ENCODE measurements at places on chromosomes 7 and 10.

DNA sequence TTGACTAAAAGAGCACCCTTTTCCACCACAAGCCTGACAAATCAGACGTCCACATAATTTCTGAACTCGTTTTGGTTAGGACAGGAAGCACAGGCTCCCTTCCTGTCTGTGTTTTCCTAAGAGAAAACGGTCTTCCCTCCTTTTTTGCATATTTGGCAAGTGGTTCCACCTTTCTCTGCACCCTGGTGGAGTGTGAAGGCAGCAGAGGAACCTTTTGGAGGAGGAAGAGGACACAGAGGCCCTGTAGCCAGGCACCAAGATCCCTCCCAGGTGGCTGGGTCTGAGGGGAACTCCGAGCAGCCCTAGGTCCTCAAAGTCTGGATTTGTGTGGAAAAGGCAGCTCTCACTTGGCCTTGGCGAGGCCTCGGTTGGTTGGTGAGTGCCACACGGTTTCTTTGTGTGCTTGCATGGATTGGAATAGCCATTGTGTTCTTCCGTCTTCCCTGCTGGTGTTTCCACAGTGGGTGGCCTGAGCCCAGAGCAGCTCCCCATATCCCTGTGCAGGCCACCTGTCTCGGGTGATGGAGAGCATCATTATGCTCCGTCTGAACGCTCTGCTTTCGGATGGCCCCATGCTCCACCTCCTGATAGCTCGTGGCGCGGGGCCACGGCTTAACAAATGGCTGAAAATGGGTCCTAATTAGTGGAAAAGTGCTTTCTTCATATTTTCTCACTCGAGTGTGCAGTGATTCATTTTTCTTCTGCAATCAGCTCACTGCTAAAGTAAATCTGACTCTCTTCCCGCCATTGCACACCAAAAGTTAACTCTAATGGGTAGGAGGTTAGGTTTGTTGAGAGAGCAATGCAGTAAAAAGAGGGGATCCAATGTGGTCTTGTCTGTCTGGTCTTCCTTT lies 4.2 kb downstream of the IKZF1 start:
- no peak for DNase-seq

DNA sequence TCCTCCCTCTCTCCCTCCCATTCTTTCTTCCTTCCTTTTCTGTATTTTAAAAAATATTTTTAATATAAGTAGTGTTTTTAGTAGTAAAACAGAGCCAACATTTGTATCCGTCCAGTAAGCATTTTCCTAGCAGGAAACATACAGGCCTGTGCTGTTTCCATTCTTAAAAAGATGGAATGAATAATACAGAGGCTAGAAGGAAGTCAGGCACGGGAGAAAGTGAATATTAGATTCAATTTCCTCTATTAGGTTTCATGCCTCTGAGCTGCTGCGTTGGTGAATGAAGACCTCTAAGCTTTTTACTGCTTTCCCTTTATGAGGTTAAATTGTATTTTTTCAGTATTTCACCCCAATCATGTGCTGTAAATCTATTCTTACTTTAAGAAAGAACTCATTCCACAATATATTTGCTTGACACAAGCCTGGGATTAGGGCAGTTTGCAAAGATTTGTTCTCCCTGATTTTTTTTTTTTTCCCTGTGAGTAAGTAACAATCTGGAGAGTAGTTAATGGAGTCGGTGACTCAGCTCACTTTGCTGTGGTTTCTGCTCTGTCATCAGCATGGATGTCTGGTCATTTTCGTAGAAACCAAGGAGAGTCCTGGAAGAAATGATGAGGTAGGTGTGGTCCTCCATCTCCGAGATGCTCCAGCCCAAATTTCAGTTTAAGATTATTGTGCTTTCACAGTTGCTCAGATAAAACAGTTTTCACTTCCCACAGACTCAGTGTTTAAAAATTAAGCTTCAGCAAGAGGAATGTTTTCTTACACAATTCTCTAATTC lies 76.1 kb upstream of the PITRM1 start:
- peak; percentile 78 for DNase-seq

DNA sequence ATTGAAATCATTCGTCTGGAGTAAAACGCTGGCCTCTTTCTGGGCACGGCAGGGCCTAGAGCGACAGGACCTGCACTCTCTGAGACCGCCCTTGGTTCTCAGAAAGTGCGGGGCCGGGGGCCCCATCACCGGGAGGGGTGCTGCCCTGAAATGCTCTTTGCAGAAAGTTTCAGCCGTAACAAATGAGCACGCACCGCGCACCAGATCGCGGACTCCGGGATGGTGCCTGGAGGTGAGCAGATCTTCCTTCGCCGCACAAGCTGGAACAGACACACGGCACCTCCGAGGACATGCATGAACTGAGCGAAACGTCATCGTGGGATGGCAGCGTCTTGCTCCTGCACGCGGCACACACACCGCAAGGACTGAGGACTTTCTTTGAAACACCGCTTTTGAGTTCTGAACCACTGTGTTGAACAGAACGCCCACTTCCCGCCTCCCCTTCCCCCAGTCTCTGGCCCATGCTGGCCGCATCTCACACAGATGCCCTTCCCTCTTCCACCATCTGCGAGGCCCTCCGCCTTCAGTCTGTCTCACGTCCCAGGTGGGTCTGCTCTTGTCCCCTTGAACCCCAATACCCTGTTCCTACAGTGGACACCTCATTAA lies 538.7 kb upstream of the MGMT start:
- no peak for DNase-seq

DNA sequence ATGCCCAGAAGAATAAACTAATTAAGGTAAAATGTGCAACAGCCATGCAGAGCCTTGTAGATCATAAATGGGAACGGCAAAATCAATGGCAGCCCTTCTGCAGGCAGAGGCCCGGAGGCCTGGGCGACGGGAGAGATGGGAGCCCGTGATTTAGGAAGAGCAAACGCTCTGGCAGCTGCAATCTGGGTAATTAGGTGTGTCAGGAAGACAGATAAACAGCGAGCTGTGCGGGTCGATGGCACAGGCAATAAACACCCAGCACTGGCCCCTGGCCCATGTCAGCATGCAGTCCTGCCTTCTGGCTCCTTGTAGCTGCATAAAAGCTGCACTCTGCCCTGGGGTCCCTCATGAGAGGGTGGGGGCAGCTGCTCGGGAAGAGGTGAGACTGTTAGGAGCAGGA lies 78.0 kb downstream of the GOLGA7B start:
- no peak for DNase-seq

GRCh38 chr7:127838816-127839415 lies 186.9 kb downstream of the SND1 start:
- no peak for DNase-seq

DNA sequence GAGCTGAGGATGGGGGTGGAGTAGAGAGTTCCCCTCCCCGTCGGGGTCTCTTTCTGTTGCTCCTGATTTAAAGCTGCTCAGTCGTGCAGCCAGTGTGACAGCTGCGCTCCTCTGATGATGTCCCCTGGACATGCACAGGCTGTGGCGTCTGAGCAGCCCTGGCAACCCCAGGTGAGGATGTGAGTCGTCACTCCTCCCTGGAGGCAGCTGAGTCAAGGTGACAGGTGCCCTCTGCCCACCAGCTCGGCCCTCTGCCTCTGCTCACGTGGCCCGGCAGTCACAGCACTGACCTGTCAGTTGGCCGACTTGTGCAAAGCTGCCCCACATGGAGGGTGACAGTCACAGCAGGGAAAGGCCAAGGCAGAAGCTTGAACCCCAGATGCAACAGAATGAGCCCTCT lies 33.9 kb downstream of the ANXA8 start:
- DNase-seq, result no peak

GRCh38 chr7:116501425-116502167 lies 2.1 kb downstream of the CAV2 start:
- DNase-seq, result no peak

DNA sequence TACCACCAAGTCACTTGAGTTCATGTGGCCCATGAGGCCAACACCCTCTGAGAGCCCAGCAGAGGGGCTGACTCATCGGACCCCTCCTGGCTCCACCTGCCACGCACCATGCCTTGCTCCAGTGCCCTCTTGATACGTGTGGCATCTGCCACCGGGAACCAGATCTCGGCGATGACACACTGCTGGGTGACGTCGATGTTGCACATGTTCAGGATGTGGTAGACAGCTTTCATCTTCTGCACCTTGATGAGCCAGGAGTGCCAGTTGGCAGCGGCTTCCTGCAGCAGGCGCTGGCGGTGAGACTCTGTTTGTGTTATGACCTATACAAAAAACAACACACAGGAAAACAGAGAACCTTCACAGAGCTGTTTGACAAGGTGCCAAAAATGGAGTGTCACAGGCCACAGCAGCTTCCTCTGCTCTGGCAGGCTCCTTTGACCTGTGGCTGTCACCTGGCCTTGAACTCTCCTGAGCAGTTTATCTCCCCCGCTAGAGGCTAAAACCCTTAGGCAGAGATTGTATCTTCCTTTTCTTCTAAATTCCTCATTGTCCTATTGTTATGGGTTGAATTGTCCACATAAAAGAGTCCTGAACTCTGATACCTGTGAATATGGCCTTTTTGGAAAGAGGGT lies 45.2 kb upstream of the TMEM213 start:
- DNase-seq, result no peak

GRCh38 chr7:148286150-148286549 lies 304.4 kb upstream of the C7orf33 start:
- no peak for DNase-seq

GRCh38 chr10:23051855-23052331 lies 43.5 kb upstream of the MSRB2 start:
- DNase-seq, result no peak

- DNase-seq, result no peak
These were observed 285.0 kb downstream of the CALN1 start for GRCh38 chr7:72127136-72127535.

- peak; percentile 70 for DNase-seq
These were observed 60.4 kb downstream of the INPP5F start for GRCh38 chr10:119786117-119786769.

DNA sequence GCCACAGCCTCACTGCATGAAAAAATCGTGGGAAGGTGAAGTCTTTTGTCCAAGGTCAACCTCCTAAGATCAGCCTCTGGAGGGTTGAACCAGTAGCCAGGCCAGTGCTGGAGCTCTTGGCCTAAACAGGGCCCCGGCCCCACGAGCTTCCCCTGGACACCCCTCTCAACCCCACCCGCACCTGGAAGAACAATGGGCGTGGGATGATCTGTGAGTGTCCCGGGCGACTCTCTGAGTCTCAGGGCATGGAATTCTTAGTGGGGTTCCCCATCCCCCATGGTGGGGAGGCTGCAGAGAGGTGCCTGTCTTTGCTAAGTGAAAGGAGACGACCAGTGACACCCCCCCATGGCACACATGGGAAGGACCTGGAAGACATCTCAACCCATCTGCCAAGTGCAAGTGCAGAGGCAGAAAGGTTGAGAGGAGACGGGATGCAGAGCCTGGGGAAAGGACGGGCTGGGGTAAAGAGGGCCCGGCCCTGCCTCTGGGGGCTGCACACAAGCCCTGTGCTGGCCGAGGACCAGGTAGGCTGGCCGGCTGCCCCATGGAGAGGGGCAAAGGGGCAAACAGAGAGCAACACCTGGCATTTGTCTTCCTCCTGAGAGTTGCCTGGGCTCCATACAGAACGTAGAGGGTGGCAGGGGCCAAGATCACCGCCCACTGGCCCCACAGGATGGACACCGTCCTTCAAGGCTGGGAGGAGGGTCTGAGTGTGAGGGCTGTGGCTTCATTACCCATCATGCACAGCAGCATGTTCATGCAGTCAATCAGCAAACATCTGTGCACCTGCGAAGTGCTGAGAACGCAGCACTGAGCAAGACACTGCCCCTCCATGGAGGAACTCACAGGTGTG lies 163.0 kb upstream of the PPP2R2D start:
- no peak for DNase-seq

GRCh38 chr7:141466151-141466904 lies 84.9 kb upstream of the AGK start:
- DNase-seq, result no peak

GRCh38 chr7:141646826-141647480 lies 55.0 kb downstream of the DENND11 start:
- DNase-seq, result no peak

DNA sequence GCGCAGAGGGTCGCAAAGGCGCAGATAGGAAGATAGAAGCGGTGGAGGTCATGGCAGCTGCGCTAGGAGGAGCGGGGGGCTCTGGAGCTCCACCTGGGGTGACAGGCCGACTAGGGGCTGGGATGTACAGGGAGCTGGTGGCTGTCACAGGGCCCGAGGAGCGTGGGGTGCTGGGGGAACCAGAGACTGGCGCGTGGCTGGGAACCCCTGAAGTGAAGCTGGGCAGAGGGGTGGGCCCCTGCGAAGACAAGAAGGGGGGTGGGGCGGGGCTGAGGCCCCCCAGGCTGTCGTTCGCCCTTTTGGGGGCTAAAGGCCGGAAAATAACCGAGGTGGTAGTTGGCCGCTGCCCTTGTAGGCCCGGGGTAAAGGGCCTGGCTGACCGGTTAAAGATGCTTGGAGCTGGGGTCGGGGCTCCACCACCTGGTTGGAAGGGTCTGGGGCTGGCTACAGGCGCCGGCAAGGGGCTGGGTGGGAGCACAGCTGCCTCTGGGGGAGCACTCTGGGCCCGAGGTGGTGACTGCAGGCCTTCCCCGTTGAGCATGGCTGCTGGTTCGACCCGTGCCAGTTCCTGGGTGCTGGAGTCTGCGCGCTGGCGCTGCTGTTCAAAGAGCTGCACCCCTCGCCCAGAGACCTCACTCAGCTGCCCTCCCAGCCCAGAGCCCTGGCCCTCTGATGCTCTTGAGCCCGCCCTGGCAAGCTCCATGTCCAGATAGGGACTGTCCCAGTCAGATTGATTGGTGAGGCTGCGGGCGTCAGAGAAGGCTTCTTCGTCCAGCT lies 6.8 kb upstream of the MYOZ1 start:
- no peak for DNase-seq

- DNase-seq, result no peak
These were observed 38.3 kb downstream of the GPRIN2 start for GRCh38 chr10:46518028-46518725.

DNA sequence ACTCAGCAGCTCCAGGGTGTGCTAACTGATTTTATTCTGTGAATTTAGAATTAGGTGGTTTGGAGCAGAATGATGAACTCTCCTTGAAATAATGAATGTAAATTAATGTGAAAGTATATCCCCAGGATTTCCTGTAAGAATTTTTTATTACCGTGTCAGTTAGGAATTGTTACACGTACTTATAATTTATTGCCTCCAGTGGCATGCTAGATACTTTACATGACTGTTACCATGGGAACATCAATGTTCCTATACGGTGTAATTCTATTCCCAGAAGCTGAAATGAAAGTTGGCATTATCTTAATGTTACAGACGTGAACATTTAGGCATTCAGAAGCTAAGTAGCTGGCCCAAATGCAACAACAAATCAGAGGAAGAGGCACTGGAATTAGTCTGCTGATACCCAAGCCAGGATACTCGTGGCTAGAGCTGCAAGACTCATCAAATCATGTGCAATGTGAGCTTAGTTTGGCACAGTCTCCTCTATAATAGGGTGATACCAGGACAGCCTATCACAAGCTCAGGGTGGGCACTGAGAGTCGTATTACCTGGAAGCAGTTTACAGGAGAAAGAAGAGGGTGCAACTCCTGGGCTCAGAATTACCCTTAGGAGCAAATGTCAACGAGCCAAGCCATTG lies 30.0 kb upstream of the PRKAR2B start:
- no peak for DNase-seq
